ENCODE measurements at places on chromosomes 4 and X. TPM values are rescaled to one million over a fixed set of nuclear protein-coding genes. Genes with fewer than 3 reads are reported as not detected.

The CYP2U1 gene
- 2.6 TPM for polyA plus RNA-seq

The PRKX gene
- polyA plus RNA-seq, result 39.9 TPM

The TEX11 gene
- not detected for polyA plus RNA-seq

The DNAJB14 gene
- 10.7 TPM for polyA plus RNA-seq

The PLAC8 gene
- 0.61 TPM for polyA plus RNA-seq

The SPANXD gene
- not detected for polyA plus RNA-seq

The TDO2 gene
- not detected for polyA plus RNA-seq

The MAGEA2 gene
- not detected for polyA plus RNA-seq

The ADH7 gene
- polyA plus RNA-seq, result 2.2 TPM

The GRPR gene
- polyA plus RNA-seq, result 0.08 TPM

The AKAP14 gene
- not detected for polyA plus RNA-seq

The NCAPG gene
- polyA plus RNA-seq, result 1.8 TPM

The COL4A5 gene
- 42.4 TPM for polyA plus RNA-seq

The SMIM10L2A gene
- polyA plus RNA-seq, result 1.3 TPM

The NAA11 gene
- not detected for polyA plus RNA-seq

The CCDC110 gene
- 0.14 TPM for polyA plus RNA-seq

The CEP135 gene
- 3.5 TPM for polyA plus RNA-seq

The NUDT10 gene
- polyA plus RNA-seq, result 0.24 TPM

The GPC3 gene
- polyA plus RNA-seq, result 0.08 TPM
